ENCODE measurements at places on chromosomes 1 and 21.

DNA sequence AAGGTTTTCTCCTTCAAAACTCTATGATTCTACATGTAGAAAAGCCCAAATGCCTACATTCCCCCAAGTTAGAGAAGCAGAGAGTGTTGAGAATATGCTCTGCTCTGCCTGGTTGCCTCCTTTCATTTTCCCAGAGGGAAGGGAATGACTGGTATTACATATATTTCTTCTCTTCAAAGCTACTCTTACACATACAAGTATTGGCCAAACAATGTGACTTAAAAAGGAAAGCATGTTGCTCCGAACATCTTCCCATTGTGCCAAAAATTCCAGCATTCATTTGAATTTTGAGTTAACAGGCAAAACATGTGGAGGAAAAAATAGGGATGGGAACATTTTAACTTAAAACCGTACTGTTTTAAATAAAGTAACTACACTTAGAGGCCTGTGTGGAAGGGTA is 125.2 kb downstream of the COQ8A start:
- DNase-seq, result no peak

GRCh38 chr1:221022331-221022730 is 143.1 kb downstream of the HLX start:
- DNase-seq, result no peak

- DNase-seq, result no peak
These were observed 45.7 kb downstream of the RAP1GAP start for GRCh38 chr1:21623410-21623961.

- DNase-seq, result no peak
These were observed 86.9 kb downstream of the NAV1 start for GRCh38 chr1:201625851-201626251.

GRCh38 chr1:212664409-212665199 is 35.0 kb downstream of the BATF3 start:
- no peak for DNase-seq

GRCh38 chr21:16418226-16418625 is 688.4 kb downstream of the USP25 start:
- no peak for DNase-seq

DNA sequence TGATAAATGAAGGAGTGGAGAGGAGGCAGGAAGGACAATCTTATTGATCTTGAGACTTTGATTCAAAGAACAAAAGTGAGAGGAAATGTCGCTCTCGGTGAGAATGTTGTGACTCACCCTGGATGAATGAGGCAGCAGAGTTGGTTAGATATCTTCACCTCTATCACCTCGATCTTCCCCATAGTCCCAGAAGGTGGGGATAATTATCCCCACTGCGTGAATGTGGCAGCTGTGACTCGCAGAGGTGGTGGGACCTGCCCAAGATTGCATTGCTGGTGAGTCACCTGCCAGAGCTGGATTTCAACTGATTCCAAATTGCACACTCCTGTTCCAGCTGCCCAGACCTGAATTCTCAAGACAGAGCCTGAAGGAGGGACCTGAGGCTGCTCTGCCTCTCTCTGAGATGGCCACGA is 105.0 kb downstream of the MATN1 start:
- DNase-seq, result no peak

GRCh38 chr21:44854391-44854663 is 19.2 kb downstream of the PTTG1IP start:
- DNase-seq, result no peak

GRCh38 chr1:10678402-10678801 is 118.0 kb downstream of the CASZ1 start:
- DNase-seq, result no peak

GRCh38 chr1:197799271-197799670 is 24.0 kb upstream of the DENND1B start:
- no peak for DNase-seq

DNA sequence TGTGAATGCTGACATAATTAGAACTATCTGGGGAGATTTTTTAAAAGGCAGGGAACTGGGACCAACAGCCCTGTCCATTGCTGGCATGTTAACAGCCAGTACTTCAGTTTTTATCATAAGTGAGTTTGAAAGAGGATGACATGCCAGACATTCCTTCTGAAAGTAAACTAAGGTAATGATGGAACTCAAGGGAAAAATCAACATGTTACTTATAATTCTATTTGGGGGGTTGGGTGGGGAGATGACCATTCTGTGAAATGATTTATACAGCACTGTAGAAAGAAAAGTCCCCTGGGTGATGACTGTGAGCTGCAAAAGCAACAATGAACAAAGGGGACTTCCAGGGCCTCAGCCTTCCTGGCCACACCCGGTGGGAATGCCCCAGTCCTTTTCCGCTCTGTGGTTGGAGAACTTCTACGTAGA is 5.4 kb upstream of the LAMC2 start:
- DNase-seq, result no peak

- DNase-seq, result no peak
These were observed 101.4 kb downstream of the PLPPR5 start for GRCh38 chr1:98903261-98903660.

DNA sequence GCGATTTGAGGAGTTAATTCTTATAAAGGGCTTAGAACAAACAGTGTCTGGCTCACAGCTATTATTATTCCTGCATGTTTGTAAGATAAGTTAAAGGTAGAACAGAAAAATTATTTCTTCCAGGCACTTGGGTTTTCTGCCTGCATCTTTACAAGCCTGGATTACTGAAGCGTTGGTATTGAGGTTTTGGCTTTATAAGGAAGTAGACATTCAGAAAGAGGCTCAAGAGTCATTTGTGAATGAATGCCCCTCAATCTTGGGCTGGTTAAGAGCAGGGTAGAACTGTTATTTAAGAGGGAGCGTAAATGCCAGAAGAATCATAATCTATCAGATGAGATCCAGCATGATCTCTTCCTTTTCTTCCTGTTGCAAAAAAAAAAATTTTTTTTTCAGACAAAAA is 77.3 kb upstream of the ARID1A start:
- no peak for DNase-seq

GRCh38 chr1:213192026-213192425 is 141.0 kb downstream of the RPS6KC1 start:
- DNase-seq, result no peak

DNA sequence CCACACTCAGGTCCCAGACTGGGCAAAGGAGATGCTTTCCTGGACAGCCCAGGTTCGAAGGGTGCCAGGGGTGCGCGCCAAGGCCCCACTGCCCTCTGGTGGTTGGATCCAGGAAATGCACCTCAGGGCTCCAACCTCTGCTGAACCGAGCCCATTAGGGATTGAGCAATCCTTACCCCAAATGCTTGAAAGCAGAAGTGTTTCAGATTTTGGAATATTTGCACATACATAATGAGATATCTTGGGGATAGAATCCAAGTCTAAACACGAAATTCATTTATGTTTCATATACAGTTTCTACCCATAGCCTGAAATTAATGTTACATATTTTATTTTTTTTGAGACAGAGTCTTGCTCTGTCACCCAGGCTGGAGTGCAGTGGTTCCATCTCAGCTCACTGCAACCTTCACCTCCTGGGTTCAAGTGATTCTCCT is 57.4 kb downstream of the SLC9A1 start:
- DNase-seq, result peak; percentile 84

GRCh38 chr1:206633708-206634121 is 1.6 kb upstream of the DYRK3 start:
- no peak for DNase-seq

GRCh38 chr1:81424816-81425215 is 375.9 kb upstream of the ADGRL2 start:
- DNase-seq, result no peak

DNA sequence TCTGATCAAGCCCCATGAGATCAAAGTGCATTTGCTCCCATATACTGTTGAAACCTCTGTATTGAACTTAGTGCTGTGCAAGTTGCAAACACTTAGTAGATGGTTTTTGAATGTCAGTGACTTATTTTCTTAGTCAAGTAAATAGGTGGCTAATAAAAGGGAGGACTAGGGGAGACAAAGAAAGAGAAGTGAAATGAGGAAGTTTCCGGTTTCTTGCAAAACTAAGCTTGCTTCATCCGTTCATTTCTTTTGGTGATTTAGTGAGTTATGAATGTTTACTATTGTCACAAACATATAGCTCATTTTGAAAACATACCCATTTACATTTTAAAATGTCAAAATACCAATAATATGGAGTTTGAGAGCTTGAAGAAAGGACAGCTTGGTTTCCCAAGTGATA is 23.0 kb downstream of the ADAMTS5 start:
- DNase-seq, result no peak

DNA sequence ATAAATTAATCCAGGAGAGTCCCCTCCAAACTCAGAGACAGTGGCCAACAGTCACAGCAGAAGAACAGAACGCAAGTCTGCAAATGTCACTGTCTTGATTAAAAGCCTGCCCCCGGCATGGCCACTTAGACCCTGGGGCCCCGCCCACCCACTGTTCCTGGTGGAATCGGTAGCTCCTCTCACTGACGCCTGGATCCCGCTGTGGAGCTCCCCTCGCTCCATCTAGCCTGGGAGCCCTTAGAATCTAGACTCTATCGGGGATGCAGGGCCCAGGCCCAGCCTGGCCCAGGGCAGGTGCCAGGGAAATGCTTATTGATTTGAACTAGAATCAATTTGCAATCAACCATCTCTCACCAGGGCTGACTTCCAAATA is 21.4 kb upstream of the PLEKHG5 start:
- no peak for DNase-seq

DNA sequence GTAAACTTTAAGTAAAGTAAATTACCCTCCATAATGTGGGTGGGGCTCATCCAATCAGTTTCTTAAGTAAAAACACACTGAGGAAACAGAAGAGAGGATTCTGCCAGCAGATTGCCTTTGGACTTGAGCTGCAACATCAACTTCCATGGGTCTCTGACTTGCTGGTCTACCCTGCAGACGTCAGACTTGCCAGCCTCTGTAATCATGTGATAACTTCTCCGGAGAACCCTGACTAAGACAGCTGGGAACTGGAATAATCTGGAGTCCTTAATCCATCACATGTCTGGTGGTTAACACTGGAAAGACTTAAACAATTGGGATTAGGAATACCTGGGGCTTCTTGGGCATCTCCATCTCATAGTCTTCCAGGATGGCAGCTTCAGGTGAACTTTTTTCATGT is 13.2 kb upstream of the CEP350 start:
- DNase-seq, result no peak

- DNase-seq, result no peak
These were observed 110.7 kb upstream of the TMEM51 start for GRCh38 chr1:15042866-15043265.

DNA sequence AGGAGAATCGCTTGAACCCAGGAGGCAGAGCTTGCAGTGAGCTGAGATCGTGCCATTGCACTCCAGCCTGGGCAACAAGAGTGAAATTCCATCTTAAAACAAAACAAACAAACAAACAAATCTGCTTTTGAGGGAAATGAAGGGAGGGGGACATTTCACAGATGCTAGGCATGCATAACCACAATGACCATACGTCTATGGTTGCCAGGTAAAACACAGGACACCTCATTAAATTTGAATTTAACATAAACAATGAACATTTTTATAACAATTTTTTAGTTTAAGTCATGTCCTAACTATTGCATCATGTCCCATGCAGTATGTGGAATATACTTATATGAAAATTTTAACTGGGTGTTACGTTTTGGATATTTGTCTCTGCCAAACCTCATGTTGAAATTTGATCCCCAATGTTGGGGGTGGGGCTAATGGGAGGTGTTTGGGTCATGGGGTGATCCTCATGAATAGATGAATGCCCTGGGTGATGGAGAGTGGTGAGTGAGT is 31.0 kb upstream of the ZBTB18 start:
- no peak for DNase-seq

DNA sequence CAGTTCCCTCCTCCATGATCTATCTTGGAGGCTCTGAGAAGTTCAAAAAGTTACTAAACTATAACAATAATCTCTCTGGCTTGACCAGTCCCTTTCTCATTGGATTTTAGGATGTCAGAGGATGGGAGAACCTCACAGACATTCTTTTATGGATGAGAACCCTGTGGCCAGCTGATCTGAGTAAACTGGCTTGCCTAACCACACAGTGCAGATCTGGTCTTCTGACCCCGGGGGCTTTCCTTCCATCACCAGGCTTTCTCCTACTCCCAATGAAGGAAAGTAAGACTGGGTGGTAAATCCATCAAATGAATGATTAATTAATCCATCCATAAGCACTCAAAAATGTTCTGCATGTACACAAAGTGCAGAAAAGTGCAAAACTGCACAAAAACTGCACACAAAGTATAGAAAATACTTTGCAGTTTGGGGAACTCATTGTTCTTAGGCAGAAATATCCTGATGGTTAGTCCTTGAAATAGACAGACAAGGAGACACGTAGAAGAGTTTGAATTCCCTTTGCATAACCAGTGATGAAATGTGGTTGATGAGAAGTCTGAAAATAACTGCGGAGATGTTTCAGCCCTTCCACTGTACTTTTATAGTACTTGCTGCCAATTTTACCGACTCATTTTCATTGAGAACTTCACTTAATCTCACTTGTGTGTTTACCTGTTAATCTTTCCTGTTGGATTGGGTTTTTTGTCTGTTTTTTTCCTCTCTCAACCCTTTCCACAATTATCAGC is 2.5 kb upstream of the F3 start:
- no peak for DNase-seq

GRCh38 chr1:83910461-83910860 is 88.5 kb downstream of the TTLL7 start:
- no peak for DNase-seq

GRCh38 chr1:193435781-193436180 is 249.4 kb upstream of the B3GALT2 start:
- DNase-seq, result no peak

DNA sequence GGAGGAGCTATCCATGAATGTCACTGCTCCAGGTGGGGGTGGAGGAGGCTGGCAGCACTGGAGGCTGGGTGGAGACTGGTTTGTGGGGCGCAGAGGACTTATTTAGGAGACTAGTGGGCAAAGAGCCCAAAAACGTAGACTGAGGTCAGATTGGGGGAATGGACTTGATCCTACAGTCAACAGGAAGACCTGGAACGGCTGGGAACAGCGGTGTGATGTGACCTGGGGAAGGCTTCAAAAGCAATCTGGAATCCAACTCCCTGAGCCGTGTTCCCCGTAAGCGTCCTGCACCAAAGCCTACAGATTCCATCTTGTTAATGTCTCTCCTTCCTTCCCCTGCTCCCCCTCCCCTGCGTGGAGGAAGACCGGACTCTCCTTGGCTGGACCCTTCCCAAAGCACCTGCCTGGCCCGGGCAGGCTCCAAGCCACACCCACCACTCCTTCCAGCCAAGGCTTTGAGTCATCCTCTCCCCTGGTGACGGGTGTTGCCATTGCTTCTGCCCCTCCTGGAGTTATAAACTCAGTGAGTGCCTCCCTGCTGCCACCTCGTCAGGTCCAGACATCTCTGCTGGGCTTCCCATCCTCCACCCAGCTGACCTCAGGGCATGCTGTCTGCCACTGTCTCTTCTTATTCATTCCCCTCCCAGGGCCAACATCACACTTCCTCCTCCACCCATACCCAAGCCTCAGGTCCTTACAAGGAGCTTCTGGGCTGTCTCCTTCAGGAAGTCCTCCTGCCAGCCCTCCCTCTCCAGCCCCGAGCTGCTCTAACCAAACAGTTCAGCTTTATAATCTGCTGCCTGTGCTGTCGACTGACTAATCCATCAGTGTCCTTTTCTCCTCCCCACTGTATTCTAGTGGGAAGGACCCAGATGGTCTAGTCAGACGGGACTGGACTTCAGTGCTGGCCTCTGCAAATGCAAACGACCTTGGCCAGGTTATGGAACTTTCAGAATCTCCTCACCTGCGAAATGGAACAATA is 1.6 kb upstream of the CLSTN1 start:
- DNase-seq, result peak; percentile 34

- DNase-seq, result no peak
These were observed 89.0 kb downstream of the SLC45A1 start for GRCh38 chr1:8406960-8407359.

- DNase-seq, result no peak
These were observed 30.4 kb upstream of the RAB4A start for GRCh38 chr1:229240532-229240931.

- no peak for DNase-seq
These were observed 64.4 kb upstream of the TLR5 start for GRCh38 chr1:223207293-223208066.

GRCh38 chr1:225425201-225425786 is 2.5 kb downstream of the LBR start:
- no peak for DNase-seq
